ENCODE measurements at places on chromosomes 7 and 10.

DNA sequence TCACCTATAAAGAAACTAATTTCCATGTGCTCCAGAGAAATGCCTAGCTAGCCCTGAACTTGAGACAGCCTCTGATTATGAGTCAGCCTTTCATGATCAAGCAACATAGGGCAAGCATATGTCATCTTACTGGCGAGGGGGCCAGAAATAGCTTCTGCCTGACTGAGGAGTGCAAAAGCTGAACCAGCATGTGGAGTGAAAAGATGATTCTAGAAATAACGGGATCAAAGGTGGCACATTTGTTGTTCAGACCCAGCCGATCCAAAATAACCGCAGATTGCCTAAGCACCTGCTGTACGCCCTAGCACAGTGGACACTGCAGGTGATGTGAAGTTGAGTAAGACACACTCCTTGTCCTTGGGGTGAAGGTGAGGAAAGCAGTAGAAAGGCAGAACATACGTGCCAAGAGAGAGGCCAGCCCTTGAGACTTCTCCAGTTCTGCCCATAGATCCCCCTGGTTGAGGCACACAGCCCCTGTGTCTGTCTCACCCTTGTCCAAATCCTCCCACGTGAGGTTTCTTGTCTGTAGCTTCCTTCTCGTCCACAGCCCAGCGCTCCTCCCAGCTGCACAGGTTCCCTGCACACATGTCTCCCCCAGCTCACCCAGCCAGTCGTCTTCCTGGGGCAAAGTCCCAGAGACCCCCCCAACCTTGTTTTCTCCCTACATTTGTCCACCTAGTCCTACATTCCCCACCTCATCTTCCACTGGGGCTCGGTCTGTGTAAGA, 2.8 kb upstream of the BCL7B start:
- DNase-seq: no peak

DNA sequence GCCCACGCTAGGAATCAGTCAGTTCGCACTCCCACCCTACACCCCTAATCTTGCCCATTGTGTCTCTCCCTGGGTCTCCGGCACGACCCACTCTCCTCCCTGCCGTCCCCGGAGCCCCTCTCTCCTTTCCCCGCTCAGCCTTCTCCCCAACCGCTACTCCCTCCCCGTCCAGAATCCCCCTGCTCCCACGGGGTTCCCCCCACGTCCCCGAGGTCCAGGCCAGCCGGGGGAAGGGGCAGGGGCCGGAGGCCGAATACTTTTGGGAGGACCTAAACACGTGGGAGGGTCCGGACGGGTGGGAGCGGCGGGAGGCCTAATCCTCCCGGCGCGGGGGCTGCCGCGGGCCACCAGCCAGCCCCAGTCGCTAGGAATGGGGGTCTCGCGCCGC, 560 bp downstream of the RARRES2 start:
- no peak for DNase-seq

- no peak for DNase-seq
These were observed 10.8 kb downstream of the AGK start for GRCh38 chr7:141562036-141562435.

- no peak for DNase-seq
These were observed 92.6 kb downstream of the RGS10 start for GRCh38 chr10:119449760-119450461.

- no peak for DNase-seq
These were observed 93.5 kb upstream of the LYZL2 start for GRCh38 chr10:30722956-30723620.

GRCh38 chr10:98453729-98454128, 7.0 kb upstream of the HPS1 start:
- no peak for DNase-seq

GRCh38 chr7:137345799-137346449, 2.4 kb upstream of the PTN start:
- no peak for DNase-seq

DNA sequence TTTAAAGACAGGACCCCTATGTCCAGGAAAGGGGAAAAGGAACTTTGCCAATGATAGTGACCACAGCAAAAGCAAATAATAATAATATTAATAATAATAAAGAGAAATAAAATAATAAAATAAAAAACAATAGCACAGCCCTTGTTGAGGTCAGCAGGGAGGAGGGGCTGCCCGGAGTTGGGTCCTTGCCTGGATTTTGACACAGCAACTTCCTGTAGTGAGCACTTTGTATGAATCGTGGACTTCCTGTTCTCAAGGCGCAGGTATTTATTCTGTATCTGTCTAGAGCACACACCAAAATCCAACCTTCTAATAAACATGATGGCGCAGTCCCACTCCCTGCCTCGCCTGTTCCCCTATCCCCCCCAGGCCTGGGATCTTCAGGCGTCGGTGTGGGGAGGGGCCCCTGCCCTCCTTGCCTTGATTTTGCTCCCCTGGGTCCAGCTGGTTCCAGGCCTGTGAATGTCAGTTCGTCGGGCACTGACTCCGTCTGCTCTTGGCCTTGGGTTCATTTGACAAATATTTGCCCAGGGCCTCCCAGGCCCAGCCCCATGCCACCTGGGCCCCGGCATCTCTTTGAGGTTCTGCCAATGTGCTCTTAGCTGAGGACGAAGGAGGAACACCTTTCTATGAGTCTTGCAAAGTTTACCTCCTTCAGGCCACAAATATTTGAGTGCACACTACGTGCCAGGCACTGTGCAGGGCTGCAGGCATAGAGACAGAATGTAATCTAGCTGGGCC, 13.9 kb downstream of the TRIM8 start:
- DNase-seq: no peak
